ENCODE measurements at places on chromosomes 1 and 21.

DNA sequence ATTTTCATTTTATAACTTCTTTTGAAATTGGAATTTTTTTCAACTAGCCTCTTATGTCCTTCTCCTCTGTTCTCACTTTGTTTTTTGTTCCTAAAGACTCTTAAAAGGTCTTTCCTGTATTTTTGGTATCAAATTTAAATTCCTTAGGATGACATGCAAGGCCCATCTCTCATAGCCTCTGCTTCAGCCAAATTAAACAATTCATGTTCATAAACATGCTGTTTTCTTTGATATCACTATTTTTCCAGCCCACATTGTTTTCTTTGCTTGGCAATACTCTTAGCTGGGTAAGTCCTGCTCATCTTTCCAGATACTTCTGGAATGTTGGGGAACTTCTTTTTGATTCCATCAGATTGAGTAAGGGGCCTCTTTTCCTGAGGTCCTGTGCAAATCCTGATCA is 55.8 kb upstream of the GPR88 start:
- DNase-seq = no peak

DNA sequence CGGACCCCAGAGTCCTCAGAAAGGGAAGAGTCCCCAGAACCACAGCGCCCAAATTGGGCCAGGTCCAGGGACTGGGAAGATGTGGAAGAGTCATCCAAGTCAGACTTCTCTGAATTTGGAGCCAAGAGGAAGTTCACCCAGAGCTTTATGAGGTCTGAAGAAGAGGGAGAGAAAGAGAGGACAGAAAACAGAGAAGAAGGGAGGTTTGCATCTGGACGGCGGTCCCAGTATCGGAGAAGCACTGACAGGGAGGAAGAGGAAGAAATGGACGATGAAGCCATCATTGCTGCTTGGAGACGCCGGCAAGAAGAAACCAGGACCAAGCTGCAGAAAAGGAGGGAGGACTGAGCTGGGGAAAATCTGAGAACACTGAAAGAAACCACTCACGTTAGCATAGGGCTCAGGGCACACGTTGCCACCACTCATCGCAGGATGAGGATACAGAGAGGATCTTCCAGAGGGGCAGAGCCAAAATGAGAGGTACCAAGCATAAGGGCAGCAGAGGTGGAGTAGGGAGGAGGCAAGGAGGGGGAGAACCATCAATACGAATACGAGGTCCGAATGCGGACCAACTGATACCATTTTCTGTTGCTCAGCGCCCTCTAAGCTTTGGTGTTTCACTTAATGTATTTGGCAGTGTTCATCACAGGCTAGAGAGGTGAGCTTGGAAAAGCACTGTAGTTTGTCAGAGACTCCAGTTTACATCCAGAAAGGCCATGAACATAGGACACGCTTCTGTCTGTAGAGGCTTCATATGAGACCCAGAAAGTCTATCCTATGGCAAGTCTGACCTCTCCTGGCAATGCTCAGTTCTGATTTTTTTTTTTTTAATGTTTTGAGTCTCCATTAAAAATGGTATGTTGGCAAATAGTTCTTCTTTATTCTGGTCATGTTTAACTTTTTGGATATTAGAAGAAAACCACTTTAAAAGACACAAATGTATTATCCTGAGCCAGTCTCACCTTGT is 34.7 kb downstream of the STYXL2 start:
- no peak for DNase-seq

DNA sequence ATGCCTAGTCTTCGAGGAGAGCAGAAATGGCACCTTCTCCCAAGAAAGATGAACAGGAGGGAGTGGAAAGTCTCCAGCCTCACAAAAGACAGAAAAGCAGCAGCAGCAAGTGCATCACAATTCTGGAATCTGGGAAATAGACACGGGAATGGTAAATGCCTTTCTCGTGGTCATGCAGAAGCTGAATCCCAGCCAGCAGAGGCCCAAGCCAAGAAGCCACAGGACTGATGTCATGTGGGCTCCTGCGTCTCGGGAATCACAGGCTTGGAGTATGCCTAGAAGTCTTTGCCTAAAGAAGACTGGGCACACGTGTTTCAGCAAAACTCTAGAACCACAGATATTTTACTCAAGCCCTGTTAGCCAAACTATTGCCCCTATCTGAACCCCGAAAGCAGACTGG is 260.3 kb upstream of the PLD5 start:
- no peak for DNase-seq

- DNase-seq = no peak
Observed at GRCh38 chr21:33007747-33008146, 18.0 kb upstream of the OLIG2 start.

DNA sequence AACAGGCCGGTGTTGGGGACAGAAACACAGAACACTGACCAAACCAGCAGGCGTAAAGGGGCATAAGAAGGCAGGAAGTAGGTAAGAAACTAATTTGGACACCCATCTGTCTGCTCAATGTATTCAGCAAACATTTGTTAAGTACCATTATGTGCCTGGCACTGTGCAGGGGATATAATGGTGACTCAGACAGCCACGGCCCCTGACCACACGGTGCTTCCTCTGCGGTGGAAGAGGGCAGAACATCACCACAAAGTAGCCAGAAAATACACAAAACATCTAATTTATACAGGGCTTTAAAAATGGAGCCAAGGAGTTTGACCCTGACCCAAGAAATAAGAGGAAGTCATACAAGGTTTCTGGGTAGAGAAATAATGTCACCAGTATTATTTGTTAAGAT is 12.9 kb downstream of the DNAJC11 start:
- DNase-seq = no peak

DNA sequence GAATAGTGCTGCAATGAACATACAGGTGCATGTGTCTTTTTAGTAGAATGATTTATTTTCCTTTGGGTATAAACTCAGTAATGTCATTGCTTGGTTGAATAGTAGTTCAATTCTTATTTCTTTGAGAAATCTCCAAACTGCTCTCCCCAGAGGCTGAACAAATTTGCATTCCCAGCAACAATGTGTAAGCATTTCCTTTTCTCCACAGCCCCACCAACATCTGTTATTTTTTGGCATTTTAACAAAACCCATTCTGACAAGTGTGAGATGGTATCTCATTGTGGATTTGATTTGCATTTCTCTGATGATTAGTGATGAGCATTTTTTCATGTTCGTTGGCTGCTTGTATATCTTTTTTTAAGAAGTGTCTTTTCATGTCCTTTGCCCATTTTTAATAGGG is 21.9 kb upstream of the EEIG2 start:
- DNase-seq = no peak

GRCh38 chr1:46131093-46131492 is 1.3 kb downstream of the PIK3R3 start:
- no peak for DNase-seq

DNA sequence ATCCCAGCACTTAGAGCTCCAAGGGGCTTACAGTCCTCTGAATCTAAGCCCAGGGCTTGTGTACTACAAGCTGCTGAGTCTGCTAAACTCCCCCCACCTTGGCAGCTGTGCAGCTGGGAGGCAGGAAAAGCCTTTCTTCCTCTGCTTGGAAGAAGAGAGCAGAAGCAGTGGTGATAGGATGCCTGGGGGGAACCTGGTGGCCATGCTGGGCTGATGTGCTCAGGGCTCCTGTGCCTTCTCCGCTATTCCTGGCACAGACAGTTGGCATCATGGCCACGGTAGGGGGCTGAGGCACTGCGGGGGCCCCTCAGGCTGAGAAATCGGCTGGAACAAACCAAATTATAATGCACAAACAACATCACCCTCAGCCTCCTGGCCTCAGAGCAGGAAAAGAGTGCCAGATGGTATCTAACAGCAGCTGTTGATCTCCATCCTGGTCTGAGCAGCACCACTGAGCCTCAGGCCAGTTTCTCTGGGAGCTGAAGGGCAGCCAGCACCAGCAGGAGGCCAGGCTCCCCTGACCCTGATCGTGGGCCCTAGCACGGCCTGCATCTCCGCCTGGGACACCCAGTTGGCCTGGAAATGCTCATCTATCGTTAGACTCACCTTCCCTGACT is 35.8 kb downstream of the ECE1 start:
- DNase-seq = no peak

DNA sequence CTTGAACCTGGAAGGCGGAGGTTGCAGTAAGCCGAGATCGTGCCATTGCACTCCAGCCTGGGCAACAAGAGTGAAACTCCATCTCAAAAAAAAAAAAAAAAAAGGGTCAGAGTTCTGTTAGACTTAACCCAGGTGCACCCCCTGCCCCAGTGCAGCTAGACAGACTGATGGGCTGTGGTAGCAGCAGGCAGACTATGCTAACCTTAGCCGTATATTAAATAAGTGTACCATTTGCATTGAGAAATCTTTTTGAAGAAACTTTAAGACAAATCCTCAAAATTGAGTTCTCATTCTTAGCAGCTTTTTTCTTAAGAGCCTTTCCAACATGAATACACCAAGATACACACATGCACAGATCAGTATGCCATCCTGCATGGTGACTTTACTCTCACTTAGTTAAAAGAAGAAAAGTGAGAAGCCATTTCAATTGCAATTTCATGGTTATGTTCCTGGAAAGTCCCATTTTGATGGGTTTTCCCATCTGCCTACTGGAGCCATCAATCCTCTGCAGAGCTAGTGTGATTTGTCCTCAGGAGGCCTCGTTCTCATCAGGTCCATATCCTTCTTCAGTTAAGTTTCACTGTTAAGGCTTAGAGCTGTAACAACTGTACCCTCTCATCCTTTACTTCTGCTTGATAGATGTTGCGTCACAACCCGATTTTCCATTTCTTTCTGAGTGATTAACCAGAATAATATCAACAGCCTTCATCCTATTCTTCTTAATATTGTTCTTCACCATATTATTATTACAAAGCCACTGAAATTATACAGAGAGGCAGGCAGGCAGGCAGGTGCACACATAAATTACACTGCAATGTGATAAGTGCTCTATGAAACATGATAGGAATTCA is 7.3 kb downstream of the FCRLB start:
- DNase-seq = no peak

DNA sequence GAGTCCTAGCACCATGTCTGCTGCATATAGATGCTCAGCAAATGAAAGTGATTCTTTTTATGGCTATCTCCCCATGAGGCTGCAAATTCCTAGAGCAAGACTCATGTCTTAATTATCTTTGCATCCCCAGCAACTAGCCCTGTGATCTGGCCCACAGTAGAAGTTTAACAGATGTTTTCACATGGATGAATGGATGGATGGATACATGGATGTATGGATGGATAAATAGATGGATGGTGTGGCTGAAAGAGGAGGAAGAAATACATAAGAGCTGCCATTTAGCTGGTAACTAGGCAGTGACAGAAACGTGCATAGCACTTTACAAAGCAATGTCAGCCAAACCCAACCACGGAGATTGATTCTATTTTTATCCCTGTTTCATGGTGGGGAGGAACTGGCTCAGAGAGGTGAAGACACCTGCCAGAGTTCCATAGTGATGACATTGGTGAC is 32.7 kb upstream of the ZBTB40 start:
- DNase-seq = no peak

- no peak for DNase-seq
Observed at GRCh38 chr1:99952522-99952921, 17.3 kb upstream of the SLC35A3 start.

- no peak for DNase-seq
Observed at GRCh38 chr1:182163821-182164223, 102.3 kb upstream of the ZNF648 start.

GRCh38 chr1:117838911-117839310 is 90.5 kb downstream of the GDAP2 start:
- no peak for DNase-seq

DNA sequence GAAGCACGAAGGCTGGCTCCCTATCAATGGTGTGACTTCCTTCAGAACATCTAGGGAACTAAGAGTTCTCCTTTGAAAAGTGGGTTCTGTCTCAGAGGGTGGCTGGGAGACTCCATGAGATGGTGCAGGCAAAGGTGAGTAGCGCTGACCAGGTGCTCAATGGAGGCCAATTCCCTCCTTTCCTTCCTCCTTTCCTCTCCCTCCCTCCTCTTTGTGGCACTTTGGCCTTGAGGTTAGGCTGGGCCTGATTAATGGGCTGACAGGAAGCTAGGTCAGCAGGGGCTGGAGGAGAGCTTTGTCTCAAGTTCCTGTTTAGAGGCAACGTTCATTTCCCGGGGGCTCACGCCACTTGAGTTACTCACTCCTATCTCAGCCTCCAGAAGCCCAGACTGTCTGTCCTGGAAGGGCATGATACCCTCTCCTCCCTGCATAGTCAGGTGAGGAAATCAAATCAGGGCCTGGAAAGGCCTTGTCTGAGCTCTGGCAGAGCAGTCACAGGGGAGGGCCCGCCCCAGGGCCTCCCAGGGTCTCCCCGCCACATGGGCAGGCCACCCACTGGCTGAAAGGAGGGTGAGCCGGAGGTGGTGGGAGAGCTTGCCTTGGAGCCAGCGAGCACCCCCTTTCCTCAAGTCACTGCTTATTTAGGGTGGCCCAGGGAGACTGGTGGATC is 58.4 kb upstream of the SSBP3 start:
- DNase-seq = no peak

DNA sequence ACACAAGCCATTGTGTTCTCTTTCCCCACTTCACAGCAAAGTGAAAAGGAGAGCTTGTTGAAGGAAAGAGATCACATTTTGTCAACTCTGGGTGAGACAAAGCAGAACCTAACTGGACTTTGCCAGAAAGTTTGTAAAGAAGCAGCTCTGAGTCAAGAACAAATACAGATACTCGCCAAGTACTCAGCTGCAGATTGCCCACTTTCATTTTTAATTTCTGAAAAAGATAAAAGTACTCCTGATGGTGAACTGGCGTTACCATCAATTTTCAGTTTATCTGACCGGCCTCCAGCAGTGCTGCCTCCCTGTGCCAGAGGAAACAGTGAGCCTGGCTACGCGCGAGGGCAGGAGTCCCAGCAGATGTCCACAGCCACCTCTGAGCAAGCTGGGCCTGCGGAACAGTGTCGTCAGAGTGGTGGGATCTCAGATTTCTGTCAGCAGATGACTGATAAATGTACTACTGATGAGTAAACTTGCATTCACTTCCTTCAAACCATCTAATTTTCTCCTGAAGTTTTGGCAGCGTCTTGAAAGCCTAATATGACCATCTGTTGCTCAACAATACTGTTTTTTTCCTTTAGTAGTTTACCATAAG is 43.7 kb downstream of the BACH1 start:
- DNase-seq = no peak

DNA sequence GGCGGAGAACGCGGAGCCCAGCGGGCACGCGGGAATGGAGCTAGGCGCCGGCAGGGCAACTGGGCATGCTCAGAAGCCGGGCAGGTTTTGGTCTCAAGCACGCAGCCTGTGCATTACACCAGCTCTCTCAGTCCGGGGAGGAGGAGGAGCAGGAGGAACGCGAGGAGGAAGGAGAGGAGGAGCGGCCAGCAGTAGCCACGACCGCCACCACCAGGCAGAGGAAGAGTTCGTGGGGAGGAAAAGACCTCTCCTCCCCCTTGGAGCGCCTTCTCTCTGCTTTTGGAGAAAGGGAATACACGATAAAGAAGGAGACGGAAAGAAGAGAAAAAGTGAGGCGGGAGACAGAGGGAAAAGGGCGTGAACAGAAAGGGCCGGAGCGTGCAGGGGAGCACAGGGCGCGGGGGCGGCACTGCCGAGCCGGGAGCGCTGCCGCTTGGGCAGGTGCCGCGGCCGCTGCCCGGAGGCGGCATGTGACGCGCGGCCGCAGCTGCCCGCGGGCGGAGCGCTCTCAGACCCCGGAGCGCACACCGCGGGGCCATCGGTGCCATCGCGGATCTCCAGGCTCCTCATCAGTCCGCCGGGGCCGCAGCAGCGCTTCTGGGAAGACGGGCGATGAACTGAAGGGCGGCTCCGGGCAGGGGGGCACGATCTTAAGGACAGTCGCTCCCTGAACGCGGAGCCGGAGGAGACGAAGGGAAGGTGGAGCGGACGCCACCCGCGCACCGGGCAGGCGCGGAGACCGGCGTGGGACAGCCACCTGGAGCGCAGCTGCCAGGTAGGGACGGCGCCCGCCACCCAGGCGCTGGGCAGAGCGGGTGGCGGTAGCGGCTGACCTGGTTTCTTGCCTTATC is at the start of gene CHRM3:
TSS of gene CHRM3 (plus strand) at position 116 of the 851 bp plus-strand sequence. CDS start 520,884 bp downstream, outside the sequence.
- no peak for DNase-seq
